ENCODE measurements at places on chromosomes 12 and 14. TPM values are rescaled to one million over a fixed set of nuclear protein-coding genes. Genes with fewer than 3 reads are reported as not detected.

DNA sequence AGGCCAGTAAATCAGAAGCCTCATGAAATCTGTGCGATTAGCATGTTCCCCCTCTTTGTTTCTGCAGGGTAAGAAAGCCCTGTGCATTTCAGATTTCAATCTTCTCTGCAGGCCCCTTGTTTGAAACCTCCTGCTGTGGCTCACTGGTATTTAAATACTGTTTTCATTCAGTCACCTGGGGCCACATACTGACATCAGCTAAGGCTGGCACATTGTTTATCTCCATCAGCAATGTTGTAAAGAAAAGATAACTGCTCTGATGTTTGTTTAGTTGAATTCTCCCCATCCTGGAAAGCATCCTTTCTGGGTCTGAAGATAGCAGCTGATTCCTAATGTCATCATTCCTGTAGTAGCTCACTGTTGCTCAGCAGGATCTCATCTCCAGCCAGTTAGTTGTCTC is 554.9 kb downstream of the NRXN3 start:
- H3K4me1 ChIP-seq: no peaks in the 10 kb centered on the region
- H3K27me3 ChIP-seq: peaks cover 8% of the 10 kb centered on the region
- no peak overlapping the region for H3K27ac ChIP-seq

- no peaks in the 10 kb centered on the region for H3K4me1 ChIP-seq
- no peak for DNase-seq
- no peak overlapping the region for H3K4me3 ChIP-seq
Observed at GRCh38 chr14:95984206-95984605, 55.0 kb upstream of the C14orf132 start.

DNA sequence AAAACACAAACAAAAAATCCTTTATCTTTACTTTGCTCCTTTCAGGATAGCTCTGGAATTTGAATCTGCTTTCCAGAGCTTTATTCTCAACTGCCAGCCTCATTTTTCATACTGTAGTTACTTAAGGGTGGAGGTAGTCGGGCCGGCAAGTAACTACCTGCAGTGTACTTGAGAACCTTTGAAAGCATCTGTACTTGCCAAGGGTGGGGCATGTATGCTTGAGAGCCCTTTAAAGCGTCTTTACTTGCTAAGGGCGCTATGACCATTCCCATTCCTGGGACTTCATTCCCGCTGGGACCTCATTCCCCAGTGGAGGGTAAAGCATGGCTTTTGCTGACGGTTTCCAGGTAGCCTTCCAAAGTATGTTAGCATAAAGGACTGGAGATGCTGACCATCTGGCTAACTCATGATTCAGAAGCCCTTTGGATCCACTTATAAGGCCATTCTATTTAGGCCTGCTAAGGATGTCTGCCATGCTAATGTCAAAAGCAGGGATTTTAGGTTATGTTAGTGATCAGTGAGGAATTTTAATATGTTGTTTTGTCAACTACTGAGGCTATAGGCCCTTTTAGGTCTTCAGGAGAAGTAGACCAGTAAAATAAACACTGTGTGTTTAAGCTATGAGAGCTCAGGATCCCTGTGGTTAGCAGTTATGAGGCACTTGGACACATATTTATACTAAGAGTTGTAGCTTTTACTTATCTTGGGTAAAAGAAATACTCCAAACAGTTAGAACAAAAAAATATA is 74.9 kb downstream of the CRADD start:
- peaks cover 3% of the 10 kb centered on the region for H3K36me3 ChIP-seq
- no peak overlapping the region for H3K4me3 ChIP-seq
- no peak overlapping the region for H3K27ac ChIP-seq
- H3K4me1 ChIP-seq: peaks cover 13% of the 10 kb centered on the region
- DNase-seq: no peak
- H3K27me3 ChIP-seq: no peaks in the 10 kb centered on the region

Gene STAC3
- 1.1 TPM for total RNA-seq

Gene PTGDR
- total RNA-seq: not detected

GRCh38 chr12:52618866-52619265 is 507 bp upstream of the KRT73 start:
- no peak overlapping the region for H3K4me3 ChIP-seq
- no peak for DNase-seq
- H3K27ac ChIP-seq: no peak overlapping the region
- H3K4me1 ChIP-seq: no peaks in the 10 kb centered on the region

DNA sequence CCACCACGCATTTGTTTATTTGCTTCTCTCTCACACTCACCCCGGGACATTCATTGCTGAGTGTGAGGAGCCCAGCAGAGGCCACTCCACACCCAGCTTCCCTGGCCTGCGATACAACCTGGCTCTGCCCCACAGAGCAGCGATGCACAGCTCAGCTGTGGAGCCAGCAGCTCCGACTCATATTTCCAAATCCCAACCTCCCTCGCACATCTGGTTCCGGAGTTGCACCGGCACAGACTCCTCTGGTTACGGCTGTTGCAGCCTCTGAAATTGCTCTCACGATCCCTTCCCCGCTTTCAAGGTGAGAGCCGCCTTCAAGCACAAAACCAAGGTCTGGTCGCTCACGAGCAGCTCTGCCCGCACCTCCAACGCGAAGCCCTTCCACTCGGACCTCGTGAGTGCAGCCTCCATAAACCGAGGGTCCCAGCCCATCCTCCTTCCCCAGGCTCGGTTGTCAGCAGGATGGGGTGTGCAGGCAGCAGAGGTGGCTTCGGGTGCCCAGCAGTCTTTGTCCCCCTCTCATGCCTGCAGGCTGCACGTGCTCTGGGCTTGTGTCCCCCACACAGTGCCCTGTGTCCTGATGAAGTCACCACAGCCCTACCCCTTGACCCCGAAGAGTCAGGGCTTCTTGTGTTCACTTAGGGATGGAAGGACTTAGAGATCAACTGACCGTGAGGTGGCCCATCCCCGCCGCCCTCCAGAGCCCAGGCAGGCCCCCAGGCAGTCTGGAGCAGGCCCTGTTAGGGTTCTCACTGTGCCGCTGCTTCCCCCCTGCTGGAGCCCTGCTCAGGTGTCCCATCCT is 184.3 kb downstream of the ADGRD1 start:
- DNase-seq: no peak
- no peaks in the 10 kb centered on the region for H3K4me1 ChIP-seq
- peaks cover 18% of the 10 kb centered on the region for H3K27me3 ChIP-seq
- H3K27ac ChIP-seq: no peak overlapping the region

DNA sequence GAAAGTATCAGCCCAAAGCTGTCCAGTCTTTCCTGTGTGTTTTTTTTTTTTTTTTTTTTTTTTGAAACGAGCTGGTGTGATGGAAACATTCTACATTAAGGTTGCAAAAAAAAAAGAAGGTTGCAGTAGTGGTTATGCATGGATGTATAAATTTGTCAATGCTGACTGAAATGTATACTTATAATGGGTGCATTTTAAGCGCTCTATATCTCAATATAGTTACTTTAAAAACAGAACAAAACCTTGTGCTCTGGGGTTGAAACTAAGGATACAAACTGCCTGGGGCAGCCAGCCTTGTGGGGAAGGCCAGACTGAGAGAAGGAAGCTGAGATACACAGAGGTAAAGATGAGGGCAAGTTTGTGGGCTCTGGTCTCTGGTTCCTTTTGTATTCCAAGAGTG is 87.3 kb upstream of the RMST start:
- H3K27me3 ChIP-seq: no peaks in the 10 kb centered on the region
- no peak for DNase-seq
- no peak overlapping the region for H3K27ac ChIP-seq
- H3K4me3 ChIP-seq: no peak overlapping the region
- no peaks in the 10 kb centered on the region for H3K4me1 ChIP-seq

Gene ZC2HC1C
- total RNA-seq: 0.62 TPM

Gene KRT72
- total RNA-seq: not detected

- DNase-seq: no peak
- H3K27ac ChIP-seq: no peak overlapping the region
- H3K4me1 ChIP-seq: peaks cover 14% of the 10 kb centered on the region
- no peak overlapping the region for H3K4me3 ChIP-seq
- peaks cover 18% of the 10 kb centered on the region for H3K36me3 ChIP-seq
Observed at GRCh38 chr12:121241156-121241970, 31.4 kb downstream of the P2RX4 start.

Gene LYZ
- not detected for total RNA-seq

Gene SYNE3
- 21.4 TPM for total RNA-seq

- no peaks in the 10 kb centered on the region for H3K36me3 ChIP-seq
- no peaks in the 10 kb centered on the region for H3K4me1 ChIP-seq
- H3K27ac ChIP-seq: no peak overlapping the region
- DNase-seq: no peak
- no peak overlapping the region for H3K4me3 ChIP-seq
Observed at GRCh38 chr12:108054496-108054895, 74.6 kb upstream of the WSCD2 start.

DNA sequence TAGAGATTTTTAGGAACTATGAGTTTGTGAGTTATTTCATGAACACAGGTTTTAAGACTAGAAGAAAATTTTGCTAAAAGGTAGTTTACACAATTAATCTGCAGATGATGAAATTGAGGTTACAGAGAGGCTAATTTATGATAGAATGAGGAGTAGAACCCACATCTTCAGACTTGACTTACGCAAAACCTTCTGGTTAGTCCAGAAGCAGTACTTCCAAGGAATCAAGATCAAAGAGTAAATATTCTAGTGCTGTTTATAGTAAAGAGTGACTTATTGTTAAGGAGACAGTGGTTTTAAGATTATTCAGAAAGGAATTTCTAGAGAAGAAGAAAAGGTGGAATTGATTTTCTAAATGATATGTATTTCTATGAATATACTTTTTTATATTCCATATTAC is 10.6 kb upstream of the KITLG start:
- no peaks in the 10 kb centered on the region for H3K27me3 ChIP-seq
- no peaks in the 10 kb centered on the region for H3K4me1 ChIP-seq
- H3K4me3 ChIP-seq: no peak overlapping the region
- no peaks in the 10 kb centered on the region for H3K36me3 ChIP-seq
- H3K27ac ChIP-seq: no peak overlapping the region
- no peak for DNase-seq

DNA sequence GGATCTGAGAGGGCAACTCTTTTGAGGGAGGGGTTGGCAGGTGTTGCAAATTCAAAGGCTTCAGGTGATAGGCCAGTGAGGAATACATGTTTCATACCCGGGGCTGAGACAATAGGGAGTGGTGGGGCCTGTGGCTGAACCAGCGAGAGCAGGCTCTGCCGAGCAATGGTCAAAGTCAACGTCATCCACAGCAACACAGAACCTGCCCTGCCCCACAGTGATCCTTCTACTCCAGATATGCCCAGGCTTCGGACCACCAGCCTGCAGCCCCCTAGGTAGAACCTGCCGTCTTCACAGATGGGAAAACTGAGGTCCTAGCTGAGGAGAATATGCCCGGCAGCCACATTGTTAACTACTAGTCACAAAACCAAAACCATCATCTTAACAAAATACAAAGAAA is 4.1 kb downstream of the SERPINA1 start:
- no peaks in the 10 kb centered on the region for H3K36me3 ChIP-seq
- H3K27me3 ChIP-seq: peaks cover 10% of the 10 kb centered on the region
- no peak overlapping the region for H3K4me3 ChIP-seq
- no peak overlapping the region for H3K27ac ChIP-seq
- DNase-seq: no peak

- no peaks in the 10 kb centered on the region for H3K36me3 ChIP-seq
- no peak overlapping the region for H3K4me3 ChIP-seq
- H3K27me3 ChIP-seq: no peaks in the 10 kb centered on the region
- H3K4me1 ChIP-seq: peaks cover 30% of the 10 kb centered on the region
- no peak for DNase-seq
Observed at GRCh38 chr12:12505544-12506495, 56.8 kb downstream of the DUSP16 start.

- no peaks in the 10 kb centered on the region for H3K36me3 ChIP-seq
- H3K27me3 ChIP-seq: peaks cover 2% of the 10 kb centered on the region
- no peaks in the 10 kb centered on the region for H3K4me1 ChIP-seq
- no peak overlapping the region for H3K27ac ChIP-seq
Observed at GRCh38 chr14:46306267-46306666, 345.3 kb downstream of the RPL10L start.
